NCI-H1930 (cell line): ENCODE measurements at places on chromosomes 7 and 10.

DNA sequence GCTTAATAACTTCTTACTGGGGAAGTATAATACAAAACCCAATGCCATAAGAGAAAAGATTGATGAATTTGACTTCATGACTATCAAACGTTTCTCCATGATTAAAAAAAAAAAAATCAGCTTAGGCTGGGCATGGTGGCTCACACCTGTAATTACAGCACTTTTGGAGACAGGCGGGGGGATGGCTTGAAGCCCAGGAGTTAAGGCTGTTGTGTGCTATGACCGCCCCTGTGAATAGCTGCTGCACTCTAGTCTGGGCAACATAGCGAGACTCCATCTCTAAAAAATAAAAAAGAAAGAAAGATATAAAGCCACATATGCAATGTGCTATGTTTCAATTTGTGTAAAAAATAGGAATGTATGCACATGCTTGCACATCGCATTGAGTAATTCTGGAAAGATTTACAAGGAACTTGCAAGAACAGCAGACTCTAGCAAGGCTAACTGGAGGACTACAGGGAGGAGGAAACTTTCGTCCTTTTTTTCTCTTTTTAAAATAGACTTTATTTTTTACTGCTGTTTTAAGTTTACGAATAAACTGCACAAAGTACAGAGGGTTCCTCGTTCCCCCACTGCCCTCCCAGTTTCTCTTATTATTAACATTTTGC lies 10.3 kb upstream of the RARRES2 start:
- DNase-seq, result no peak

DNA sequence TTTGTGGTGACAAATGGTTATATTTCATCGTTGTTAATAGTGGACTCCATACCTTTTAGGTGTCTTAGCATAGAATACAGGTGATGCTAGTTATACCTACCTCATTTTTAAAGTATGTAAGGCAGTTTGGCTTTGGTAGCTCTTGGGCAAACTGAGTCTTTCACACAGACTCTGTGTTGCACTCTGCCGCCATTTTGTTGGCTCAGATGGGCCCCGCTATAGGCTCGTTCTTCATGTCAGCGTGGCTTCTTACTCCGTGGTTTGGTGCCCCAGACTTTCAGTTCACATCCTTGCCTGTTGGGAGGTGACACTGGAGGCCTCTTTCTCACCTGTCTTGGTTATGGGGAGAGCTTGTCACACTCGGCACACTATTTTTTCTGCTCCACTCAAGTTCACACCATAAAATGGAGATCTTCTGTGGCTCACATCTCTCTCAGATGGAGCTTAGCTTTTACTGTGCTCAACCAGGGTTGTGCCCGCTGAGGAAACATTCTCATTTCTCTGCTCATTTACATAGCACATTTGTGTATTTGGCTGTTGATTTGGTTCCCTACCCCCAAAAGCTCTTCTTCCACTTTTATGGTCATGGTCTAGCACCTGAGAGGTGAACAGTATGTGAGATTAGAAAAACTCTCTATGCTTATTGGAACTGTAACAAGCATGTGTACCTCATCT lies 178.5 kb downstream of the ARID5B start:
- no peak for DNase-seq

GRCh38 chr7:152520861-152521302 lies 85.1 kb upstream of the KMT2C start:
- DNase-seq, result no peak

- DNase-seq, result no peak
These were observed 43.2 kb downstream of the PTPRZ1 start for GRCh38 chr7:121916211-121916610.

GRCh38 chr7:99791667-99792369 lies 7.8 kb upstream of the CYP3A4 start:
- DNase-seq, result no peak

DNA sequence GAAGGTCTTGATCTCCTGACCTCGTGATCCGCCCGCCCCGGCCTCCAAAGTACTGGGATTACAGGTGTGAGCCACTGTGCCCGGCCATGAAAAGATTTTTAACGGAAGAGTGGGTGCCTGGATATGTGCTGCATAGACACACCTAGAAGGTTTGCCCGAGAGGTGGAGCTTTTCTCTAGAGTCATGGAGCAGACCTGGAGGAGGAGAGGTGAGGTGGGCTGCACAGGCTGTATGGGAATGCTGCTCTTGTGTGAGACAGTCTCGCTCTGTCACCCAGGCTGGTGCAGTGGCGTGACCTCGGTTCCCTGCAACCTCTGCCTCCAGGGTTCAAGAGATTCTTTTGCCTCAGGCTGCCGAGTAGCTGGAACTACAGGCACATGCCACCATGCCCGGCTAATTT lies 103.3 kb downstream of the ACTR3B start:
- no peak for DNase-seq

DNA sequence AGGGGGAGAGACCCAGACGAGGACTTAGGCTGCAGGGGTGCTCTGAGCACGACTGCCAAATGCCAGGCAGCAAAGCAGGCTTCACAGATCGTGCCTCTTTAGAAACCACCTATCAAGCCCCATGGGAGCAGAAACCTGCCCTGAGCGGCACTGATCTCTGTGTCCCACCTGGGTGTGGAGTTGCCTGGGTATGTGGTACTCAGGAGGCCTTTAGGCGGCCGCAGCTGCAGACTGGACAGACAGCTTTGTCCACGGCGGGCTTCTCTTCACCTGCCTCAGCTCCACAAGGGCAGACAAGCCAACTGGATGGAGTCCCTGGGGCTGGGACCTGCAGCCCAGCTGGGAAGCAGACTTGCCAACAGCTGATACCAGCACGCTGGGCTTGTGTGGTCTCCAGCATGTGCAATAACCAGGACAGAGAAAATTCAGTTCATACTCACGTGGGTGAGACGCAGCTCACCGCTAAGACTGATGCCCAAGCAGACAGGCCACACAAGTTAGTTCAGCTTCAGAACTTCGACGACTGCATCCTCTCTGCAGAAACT lies 163.2 kb downstream of the EBF3 start:
- DNase-seq, result no peak

GRCh38 chr7:144842377-144842851 lies 6.6 kb upstream of the TPK1 start:
- DNase-seq, result no peak

- no peak for DNase-seq
These were observed 161.9 kb downstream of the SGMS1 start for GRCh38 chr10:50461834-50462233.

GRCh38 chr7:82305347-82306005 lies 138.1 kb downstream of the CACNA2D1 start:
- DNase-seq, result no peak

DNA sequence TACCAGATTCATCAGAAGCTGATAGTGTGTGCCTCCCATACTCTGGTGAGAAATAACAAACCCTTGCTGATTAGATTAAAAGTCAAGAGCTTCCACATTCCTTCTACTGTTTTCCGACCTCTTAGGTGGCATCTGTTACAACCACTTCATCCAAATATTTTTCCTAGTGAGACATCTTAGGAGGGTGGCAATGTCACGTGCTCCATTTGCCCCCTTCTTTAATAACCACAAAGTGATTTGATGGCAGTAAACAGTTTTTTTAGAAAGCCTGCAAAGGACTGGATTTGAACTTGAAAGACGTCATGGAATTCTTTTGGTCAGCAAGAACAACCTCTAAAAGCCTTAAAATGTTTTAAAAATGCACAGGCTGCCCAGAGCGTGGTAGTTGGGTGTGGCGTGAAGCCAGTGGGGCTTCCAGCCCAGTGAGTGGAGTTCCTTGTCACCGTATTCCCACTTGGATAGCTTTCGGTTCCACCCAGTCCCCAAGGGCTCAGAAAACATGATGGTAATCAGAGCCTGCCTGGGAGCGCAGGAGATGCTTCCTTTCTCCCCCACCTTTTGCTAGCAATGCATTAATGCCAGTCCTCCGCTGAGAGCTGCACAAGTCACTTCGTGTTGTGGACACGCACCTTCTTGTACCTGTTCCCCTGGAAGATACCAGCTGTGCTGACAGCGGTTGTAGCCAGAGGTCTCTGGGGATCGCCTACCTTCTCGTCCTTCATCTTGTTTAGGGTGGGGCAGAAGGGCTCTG lies 256.4 kb downstream of the KIAA1217 start:
- DNase-seq, result no peak

- DNase-seq, result no peak
These were observed 827.4 kb upstream of the PHF14 start for GRCh38 chr7:10146271-10146670.

DNA sequence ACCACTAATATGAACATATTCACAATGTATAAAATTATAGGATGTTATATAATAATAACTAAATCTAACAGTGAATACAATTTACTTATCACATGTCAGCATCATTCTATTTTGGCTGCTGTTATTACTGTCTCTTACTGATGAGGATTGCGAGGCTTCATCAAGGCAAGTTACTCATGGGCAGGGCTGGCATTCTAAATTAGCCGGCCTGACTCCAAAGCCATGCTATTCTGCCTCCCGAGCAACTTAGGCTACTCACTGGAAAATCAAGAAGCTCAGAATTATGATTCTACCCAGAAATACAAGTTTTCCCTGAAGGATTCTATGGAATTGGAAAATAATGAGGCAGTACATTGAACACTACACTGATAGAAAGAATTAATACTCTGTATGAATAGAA lies 101.7 kb downstream of the ICA1 start:
- DNase-seq, result no peak

DNA sequence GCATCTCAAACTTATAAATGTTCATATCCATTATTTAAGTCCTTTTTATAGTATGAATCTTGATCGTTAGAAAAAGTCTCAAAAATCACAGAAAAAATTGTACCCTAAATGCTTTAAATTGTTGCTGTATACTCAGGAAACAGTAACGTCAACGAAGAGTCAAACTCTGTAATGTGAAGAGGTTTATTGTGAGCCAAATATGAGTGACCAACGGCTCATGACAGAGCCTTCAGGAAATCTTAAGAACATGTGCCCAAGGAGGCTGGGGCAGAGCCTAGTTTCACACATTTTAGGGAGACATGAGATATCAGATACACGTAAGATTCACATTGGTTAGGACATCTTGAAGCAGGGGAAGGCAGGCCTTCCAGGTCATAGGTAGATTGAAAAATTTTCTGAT lies 86.1 kb downstream of the PIP4K2A start:
- DNase-seq, result no peak

DNA sequence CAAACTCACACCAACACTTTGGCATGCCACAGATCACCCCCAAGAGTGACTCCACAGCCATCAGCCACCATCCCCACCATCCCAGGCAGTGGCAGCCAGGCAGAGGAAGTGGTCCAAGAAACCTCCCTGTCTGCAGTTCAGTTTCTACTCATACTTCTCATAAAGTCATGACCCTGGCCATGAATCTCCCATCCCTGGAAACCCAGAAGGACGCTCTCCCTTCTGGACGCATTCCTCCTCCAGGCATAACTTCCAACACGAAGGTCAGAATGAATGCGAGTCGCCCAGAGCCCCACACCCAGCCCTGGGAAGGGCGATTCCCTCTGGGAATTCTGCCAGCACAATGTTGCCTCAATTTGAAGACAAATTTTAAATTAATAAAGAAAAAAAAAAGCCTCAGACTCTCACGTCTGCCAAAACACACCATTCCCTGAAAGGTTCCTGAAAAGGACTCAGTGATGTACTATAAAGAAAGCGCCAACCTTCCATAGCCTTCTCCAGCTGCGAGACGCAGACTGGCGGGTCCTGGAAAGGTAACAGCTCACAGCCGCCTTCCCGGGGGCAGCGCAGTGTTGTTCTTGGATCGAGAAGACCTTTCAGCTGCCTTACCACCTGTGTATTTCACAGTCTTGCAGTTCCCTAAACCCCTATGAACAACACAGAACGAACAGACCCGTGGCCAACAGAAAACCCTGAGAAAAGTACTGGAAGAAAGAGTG lies 307.6 kb downstream of the FRMD4A start:
- DNase-seq, result no peak

GRCh38 chr10:80110986-80111385 lies 21.5 kb upstream of the PLAC9 start:
- DNase-seq, result no peak

DNA sequence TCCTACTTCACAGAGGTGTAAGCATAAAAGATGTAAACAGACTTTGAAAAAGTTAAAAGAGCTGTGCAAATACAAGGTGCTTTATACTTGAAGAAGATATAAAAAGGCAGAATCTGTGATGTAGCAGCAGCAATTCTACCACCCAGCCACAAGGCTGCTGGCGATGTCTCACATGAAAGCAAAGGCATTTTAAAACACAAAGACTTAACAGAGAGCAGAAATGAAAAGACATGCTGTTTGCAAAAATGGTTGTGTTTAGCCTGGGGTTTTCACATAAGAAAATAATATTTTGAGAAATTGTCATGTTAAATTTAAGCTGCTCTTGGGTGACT lies 85.5 kb upstream of the ZNF800 start:
- DNase-seq, result no peak

DNA sequence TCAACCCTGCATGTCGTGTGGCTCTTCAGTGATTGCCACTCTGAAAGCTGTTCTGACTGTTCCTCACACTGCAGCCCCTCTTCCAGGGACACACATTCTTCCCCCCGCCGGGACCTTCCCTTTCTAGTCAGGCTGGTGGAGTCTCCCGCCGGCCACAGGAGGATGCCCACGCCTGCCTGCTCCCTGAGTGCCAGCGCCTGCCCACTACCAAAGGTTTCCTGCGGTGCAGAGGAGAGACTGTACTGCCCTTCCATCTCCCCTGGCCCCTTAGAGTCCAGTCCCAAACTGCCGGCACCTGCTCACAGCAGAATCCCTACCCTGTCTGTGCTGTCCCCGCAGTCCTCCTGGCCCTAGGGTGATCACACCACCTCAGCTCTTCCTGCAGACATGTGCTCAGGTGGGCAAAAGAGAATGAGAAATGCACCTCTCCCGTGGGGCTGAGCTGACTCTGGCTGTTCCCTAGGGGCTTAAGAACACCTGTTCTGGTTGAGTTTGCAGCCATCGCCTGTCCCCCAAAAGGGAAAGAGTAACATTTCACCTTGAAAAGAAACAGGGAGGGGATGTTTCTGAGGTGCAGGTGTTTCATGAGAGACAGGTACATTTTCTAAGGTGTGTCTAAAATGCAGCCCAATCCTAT lies 1.4 kb downstream of the PODXL start:
- DNase-seq, result no peak

GRCh38 chr10:91681361-91682276 lies 48.7 kb upstream of the PPP1R3C start:
- no peak for DNase-seq

GRCh38 chr10:59361663-59362143 lies 646 bp downstream of the FAM13C start:
- DNase-seq, result no peak

GRCh38 chr10:30227481-30227880 lies 121.6 kb downstream of the MTPAP start:
- no peak for DNase-seq

- no peak for DNase-seq
These were observed 171.4 kb downstream of the ARID5B start for GRCh38 chr10:62072901-62073300.

GRCh38 chr7:71871446-71871845 lies 540.7 kb downstream of the CALN1 start:
- no peak for DNase-seq

GRCh38 chr7:134893920-134894319 lies 92.4 kb upstream of the AGBL3 start:
- DNase-seq, result no peak

DNA sequence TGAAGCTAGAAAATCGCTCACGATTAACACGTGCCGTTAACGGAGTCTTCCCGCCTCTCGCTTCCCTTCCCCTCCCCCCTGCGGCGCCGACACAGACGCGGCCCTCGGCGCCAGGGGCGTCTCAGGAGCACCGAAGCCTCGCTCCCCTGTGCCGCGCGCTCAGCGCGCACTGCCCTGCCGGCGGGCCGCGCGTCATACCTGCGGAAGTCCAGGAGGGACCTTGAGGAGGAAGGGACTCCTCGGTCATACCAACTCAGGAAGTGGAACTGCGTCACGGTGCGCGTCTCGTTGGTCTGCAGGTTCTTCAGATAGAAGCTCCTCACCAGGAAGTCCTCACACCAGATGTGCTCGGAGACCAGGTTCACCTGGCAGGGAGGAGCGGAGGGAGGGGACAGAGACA lies 239.6 kb downstream of the DNAJB6 start:
- no peak for DNase-seq
